ENCODE measurements at places on chromosomes 7 and 10. TPM values are rescaled to one million over a fixed set of nuclear protein-coding genes. Genes with fewer than 3 reads are reported as not detected.

- no peak for DNase-seq
Observed at GRCh38 chr10:118409295-118409694, 67.2 kb upstream of the FAM204A start.

- DNase-seq: no peak
Observed at GRCh38 chr10:44394696-44395381, 9.9 kb upstream of the CXCL12 start.

NANOS1 gene
- 2.8 TPM for total RNA-seq

- no peak for DNase-seq
Observed at GRCh38 chr10:63757067-63757466, 235.9 kb downstream of the REEP3 start.

SUN3 gene
- total RNA-seq: not detected

DNA sequence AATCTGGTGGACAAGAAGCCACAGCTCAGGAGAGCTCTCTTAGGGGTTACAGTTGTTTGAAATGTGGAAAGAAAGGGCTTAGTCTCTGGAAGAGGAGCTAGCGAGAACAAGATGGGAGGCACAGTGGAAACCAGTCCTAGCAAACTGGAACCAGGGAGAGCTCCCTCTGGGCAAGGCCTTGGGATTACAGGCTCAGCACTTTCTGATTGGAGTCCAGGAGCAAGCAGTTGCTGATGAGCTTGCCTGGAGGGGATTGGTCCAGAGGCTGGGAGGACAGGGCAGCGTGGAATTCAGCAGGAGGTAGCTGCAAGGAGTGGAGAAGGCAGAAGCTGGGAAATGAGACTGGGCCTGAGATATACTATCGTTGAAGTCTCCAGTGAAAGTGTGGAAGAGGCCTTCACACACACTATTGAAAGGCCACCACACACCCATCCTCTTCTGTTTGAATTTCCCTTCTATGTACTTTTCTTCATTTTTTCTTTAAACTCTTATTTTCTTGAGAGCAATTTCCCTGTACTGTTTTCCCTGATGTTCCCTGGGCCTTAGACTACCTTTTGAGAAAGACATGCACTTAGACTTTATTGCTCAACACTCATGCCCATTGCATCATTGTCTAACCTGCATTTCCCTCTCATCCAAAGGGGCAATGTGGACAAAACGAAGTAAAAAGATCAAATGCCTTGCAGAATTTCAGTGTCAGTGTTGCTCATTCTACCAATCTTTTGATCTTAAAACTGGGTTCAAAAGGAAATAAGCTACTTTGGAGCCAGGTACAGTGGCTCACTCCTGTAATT, 57.8 kb upstream of the LANCL2 start:
- DNase-seq: no peak

GRCh38 chr7:85750454-85750949, 563.6 kb upstream of the SEMA3D start:
- no peak for DNase-seq

SPOCK2 gene
- 274 TPM for total RNA-seq

ZNF655 gene
- total RNA-seq: 87.2 TPM

DNA sequence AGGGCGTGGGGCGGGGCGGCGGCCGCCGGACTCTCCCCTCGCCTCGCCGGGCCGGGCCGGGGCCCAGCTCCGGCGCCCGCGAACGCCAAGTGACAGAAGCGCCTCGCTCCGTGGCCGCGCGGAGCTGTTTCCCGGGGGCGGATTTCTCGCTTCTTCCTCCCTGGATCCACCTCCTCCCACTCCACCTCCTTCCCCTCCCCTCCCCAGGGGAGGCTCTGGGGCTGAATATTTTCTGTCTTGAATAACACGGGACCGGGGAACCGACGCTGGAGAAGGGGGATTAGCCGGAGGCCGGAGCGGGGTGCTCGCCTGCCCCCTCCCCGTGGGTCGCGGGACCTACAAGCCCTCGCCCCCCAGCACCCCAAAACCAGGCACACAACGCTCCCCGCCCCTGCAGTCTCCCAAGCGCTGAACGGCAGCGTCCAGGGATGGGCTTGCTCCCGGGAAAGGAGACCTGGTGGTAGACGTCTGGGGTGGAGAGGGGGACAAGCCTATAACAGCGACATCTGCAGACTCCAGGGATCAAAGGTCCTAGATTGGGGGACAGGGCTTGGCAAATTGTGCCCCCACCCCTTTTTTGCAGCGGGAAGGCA, at the start of gene ARHGAP21:
Gene ARHGAP21, minus strand, starts transcription at position 100 of the 593 bp plus-strand sequence. CDS start 1,988 bp downstream, outside the sequence.
- DNase-seq: peak; percentile 69

All from dorsolateral prefrontal cortex (tissue), 122 donors.